ENCODE measurements at places on chromosomes 16 and 17.
A peak's percentile ranks its signal among the peaks of the same experiment; 100 is the strongest.

DNA sequence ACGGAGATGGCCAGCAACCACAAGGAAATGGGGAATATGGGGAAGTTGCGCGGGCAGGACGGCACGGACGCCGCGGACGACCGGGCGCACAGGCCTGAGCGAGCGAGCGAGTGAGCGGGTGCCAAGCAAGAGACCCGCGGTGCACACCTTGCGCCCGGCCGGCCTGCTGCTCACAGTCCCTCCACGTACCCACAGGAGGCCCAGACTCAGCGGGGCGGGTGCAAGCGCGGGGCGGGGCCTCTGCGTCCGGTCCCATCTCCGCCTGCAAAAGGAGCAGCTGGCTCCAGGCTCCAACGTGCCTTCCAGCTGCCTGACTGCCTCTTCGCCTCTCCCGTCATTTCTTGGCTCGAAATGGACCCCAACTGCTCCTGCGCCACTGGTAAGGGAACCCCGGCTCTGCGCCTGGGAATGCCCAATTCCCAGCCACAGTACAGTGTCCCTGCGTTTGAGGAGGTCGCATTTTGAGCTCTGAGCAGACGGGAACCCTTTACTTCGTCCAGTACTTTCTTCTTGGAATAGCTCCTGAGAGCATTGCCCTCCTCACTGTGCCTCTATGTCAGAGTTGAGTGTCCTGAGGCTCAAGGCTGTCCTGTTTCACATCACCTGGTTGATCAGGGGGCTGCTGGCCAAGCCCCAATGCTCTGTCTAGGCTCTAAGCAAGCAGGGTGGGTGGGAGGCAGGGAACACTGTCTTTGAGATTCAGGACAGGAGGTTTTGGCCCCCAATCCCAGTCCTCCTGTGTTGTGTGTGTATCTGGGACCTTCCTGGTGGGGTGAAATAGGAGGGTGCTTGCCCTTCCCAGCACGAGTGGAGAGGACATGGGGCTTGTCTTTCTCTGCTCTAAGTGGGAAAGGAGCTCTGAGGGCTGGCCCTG, 8.1 kb upstream of the MT1E start:
- DNase-seq: peak; percentile 34

GRCh38 chr16:46908540-46909372, 24.6 kb downstream of the GPT2 start:
- peak; percentile 37 for DNase-seq

- peak; percentile 76 for DNase-seq
These were observed 3.0 kb downstream of the PFN1 start for GRCh38 chr17:4945176-4945943.

DNA sequence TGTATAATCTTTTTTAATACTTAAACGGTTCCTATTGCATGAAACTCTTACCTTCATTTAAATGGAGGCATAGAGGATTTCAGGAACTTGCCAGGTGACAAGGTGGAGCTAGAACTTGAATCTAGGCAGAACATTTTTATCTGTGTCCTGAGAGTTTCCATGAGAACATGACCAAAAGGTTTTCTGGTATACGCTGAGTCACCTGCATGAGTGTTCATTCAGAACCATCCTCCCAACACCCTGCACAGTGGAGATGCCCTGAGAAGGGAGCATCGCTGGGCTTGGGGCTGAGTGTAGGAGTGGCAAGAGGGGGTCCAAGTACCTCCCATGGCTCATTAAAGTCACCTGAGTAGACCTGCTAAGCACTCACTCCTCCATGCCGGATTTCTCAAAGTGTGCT, 169.7 kb upstream of the CACNG5 start:
- DNase-seq: no peak

All from stimulated activated CD8-positive, alpha-beta memory T cell treated with anti-CD3 and anti-CD28 coated beads, Interleukin-4, amount 100 ng/mL, for 24 hours (primary cell).